8988T (cell line): ENCODE measurements at places on chromosomes 12 and 14.

DNA sequence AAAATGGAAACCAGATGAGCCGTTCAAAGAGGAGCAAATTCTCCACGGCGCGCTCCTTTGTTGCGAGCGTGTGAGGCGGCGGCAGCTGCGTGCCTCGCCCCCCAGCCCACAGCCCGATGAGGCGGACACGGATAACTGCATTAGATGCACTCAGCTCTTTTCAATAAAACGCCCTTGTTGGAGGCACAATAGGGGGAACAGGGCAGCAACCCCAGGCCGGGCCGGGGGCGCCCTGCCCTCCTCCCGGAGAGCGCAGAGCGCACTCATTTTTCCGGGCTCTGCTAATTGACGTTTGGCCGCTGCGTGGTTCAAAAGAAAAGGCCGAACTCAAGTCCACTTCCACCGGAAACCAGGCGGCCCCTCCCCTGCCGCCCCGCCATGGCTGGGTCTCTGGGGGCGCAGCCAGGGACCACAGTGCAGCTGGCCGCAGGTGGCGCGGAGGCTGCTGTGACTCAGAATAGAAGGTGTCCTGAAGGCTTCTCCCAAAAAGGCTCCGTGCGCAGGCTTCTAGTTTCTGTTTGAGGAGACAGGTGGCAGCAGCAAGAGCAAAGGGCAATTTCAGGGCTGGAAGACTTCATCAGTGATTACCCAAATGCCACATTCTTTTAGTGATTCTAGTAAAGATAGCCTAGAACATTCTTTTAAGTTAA, 29.0 kb upstream of the SMOC1 start:
- DNase-seq = no peak

GRCh38 chr12:71626768-71627167, 36.9 kb downstream of the ZFC3H1 start:
- DNase-seq = no peak

- DNase-seq = no peak
These were observed 88.4 kb downstream of the SLC2A13 start for GRCh38 chr12:40017488-40017887.

DNA sequence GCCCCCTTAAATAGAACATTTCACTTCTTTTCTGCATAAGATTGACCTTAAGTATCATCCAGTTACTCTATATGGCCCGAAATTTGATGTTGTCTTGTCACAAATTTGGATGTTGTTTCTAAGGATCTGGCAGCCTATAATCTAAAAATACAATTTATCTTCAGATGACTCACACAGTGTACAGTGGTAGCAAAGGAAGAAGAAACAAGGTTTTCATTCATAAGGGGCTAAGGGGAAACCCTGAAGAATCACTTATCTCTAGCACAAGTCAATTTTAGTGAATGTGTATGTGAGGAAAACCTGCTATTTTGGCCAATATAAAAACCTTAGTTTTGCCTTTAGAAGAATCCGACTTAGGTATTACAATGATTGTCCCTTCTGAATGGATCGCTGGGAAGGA, 606.3 kb upstream of the LRFN5 start:
- DNase-seq = no peak

DNA sequence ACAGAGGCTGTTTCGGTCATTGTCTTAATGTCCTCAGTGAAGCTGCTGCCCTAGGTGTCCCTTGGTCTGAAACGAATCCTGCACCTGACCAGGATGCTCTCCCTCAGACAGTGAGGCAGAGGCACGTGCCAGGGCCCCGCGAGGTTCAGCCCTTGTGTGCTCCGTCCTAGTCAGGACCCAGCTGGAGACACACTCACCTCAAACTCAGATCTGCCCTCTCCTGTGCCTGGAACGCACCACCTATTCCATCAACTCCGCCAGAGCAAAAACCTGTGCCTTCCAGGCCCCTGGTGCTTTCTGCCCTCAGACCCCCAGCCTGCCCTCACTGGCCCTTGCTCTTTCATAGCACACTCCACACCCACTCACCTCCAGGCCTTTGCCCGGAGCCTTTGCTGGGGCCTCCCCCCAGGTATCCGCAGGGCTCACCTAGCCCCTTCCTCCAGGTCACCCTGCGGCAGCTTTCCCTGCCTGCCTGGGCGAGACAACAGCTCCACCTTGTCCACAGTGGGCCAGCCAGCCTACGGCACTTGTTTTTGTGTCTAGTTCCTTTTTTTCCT, 150.6 kb downstream of the BCL11B start:
- DNase-seq = no peak

DNA sequence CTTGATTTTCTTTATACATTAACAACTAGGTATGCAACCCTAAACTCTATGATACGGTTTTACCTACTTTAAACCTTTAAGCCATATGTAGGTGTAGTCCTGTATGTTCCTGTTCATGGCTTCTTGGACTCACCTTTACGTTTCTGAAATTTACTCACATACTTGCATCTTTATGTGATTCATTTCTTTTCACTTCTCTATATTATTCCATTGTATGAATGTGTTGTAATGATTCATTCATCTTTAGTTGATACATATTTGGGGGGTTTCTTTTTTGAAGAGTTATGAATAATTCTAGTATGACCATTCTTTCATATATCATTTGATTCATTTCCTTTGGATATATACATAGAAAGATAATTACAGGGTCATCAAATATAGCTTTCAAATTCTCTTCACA, 2.4 kb upstream of the TAS2R50 start:
- DNase-seq = no peak

DNA sequence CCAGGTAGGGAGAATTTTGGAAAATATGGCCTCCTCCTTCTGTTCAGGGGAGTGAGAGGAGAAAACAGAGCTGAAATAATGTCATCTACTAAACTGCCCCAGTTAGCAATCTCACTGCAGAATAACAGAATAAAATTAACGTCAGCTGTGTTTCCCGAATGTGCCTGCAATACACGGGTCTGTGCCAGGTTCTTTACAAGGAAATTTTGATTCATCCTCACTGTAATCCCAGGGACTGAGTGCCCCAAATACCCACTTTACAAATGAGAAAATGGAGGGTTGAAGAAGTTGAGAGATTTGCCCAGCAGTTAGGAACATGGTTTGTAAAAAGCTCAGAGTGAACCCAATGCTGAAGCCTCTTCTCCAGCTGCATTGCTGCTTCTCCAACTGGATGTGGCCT, 21.3 kb upstream of the SERPINA6 start:
- DNase-seq = no peak

GRCh38 chr12:22126758-22127157, 80.7 kb downstream of the CMAS start:
- no peak for DNase-seq

DNA sequence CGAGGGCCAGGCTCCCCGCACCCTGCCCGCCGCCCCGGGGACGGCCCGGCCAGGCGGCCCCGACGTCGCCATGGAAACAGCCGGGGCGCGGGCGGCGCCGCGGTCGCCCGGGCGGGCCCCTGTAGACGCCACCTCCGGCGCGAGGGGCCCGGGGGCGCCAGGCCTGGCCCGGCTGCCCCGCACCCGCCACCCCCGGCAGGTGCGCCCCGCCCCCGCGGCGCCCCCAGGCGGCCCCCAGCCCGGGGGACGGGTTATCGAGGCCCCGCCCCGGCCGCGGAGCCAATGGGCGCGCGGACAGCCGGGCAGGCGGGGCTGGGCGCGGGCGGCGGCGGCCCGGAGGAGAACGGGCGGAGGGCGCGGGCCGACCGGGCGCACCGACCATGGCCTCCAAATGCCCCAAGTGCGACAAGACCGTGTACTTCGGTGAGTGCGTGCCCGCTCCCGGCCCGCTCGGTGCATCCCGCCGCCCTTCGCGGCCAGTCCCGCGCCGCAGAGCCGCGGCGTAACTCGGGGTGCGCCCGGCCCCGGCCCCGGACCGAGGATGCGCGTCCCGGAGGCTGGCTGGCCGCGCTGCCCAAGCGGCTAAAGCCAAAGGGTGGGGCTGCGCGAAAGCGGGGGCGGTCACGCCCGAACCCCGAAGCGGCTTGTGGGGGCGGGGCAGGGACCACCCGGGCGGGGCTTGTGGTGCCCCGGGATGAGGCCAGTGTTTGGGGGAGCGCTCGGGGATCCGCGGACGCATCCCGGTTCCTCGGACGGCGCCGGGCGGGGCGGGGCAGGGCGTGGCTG, at the start of gene CRIP2:
Gene CRIP2, plus strand, starts transcription at position 339 of the 786 bp plus-strand sequence. Its CDS starts 42 bp downstream, at position 381.
- DNase-seq = peak; percentile 98

GRCh38 chr12:53709671-53710070, 17.6 kb downstream of the CALCOCO1 start:
- DNase-seq = no peak

DNA sequence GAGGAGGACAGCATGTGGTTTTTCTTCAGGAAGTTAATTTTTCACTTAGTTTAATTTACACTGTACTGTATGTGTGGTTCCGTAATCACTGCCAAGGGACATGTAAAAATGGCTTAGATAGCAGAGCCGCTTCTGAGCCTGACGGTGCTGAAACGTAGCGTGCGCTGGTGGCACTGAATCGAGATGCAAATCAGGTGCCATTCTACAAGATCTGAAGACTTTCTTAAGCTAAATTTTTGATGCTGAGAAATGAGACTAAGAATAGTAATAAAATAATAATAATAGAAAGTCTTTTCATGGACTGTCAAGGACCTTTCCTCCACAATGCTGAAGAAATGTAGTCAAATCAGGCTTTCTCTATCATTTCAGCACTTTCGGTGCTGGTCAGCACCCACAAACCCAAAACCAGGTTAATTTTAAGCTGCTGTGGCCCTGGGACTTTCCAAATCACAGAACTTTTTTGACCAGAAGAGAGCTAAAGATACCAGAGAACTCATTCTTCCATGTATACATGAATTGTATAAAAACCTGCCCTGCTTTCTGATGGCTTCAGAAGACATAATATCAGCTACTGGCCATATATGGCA, 183.3 kb upstream of the LMO3 start:
- DNase-seq = no peak

GRCh38 chr12:116039081-116039480, 238.4 kb downstream of the MED13L start:
- no peak for DNase-seq

GRCh38 chr14:24734917-24735500, 101.0 kb upstream of the GZMB start:
- no peak for DNase-seq

GRCh38 chr12:8011331-8011730, 21.2 kb upstream of the FOXJ2 start:
- no peak for DNase-seq

- no peak for DNase-seq
These were observed 159.8 kb upstream of the DAAM1 start for GRCh38 chr14:59028476-59029202.

DNA sequence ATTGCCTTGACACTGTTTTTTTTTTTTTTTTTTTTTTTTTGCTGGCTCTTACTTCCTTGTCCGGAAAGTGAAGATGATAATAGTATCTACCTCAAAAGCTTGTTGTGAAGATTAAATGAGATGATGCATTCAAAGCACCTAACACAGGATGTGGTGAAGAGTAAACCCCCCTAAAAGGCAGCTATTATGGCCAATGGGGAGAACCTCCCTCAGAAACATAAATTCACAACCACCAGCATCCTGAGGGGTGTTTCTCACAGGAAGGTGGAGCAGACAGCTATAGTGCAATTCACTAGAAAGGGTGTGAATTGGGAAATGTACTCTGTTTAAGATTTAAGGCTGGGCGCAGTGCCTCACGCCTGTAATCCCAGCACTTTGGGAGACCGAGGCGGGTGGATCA, 85.4 kb upstream of the CRY1 start:
- DNase-seq = no peak

DNA sequence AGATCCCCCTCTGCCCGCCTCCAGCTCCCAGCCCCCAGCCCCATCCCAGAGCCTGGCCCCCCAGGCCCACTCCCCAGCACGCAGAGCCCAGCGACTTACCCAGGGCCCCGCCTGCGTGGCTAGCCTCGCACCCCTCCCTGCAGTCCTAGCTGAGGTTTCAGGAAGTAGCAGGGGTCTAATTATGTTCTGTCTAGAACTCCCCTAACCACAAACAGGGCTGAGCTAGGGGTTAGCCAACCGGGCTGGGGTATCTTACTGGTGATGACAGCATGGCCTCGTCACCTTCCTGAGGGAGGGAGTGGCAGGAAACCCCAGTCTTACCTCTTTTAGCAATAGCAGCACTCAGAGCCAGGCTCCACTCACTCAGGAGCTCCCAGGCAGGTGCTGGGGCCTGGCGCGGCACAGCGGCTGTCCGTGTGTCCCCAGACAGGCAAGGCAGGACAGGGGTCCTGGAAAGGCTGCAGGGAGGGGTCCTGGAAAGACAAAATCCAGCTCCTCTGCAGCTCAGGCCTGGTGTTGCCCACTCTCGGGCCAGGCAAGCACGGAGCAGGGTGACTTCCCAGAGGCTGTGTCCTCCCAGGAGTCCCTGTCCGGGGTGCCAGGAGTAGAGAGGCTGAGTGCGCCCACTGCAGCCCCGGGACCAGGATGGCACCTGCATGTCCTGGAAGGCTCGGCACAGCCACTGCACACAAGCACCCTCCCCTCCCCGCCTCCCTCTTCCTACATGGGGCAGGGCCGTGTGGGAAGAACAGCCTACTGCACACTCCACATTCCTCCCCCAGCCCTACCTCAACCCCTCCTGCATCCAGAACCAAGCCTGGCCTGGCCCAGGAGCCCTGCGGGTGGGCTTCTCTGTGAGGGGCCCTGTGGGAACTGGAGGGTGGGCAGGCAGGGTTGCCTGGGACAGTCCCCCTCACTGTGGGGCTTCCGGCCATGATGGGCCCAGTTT, at the start of gene GPR132:
Gene GPR132, minus strand, starts transcription at position 151 of the 949 bp plus-strand sequence. CDS start 10,010 bp downstream, outside the sequence.
- no peak for DNase-seq

GRCh38 chr14:74511966-74512830, 18.6 kb downstream of the ISCA2 start:
- DNase-seq = no peak

DNA sequence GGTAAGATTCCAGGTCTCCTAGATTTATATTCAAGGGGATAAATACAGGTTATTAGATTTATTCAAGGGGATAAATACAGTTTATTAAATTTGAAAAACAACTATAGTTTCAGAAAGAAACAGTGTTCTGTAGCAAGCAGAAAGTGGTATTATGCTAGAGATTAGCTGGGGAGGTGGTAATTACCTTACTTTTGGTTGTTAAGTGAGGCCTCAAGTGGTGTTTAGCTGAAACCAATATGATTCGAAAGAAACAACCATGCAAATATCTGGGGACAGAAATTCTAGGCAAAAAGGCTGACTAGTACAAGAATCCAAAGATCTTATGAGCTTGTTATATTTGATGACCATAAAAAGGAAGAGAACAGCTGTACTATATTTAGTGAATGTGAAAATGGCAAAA, 6.2 kb downstream of the OR4N5 start:
- DNase-seq = no peak

- no peak for DNase-seq
These were observed 18.5 kb downstream of the TESC start for GRCh38 chr12:117080661-117081144.

DNA sequence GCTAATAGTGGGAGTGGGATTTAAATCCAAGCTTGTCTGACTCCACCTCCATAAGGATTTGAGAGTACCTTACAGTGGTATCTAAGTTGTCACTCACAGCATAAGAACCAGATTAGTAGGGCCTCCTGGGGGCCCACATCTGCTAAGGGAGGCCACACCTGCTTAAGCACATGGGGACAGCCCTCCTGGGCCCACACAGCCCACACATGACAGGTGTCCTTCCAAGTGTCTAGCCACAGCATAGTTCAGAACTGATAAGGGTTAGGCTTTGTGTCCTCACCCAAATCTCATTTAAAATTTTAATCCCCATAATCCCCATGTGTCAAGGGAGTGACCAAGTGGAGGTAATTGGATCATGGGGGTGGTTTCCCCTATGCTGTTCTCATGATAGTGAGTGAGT, 186.0 kb upstream of the HMGA2 start:
- no peak for DNase-seq
